ENCODE measurements at places on chromosomes 2 and 18.

- DNase-seq, result no peak
Measured at GRCh38 chr2:64587561-64587960, 63.4 kb downstream of the AFTPH start.

- DNase-seq, result no peak
Measured at GRCh38 chr2:234708091-234708683, 211.3 kb upstream of the ARL4C start.

- DNase-seq, result no peak
Measured at GRCh38 chr2:238467792-238468191, 41.1 kb downstream of the ASB1 start.

DNA sequence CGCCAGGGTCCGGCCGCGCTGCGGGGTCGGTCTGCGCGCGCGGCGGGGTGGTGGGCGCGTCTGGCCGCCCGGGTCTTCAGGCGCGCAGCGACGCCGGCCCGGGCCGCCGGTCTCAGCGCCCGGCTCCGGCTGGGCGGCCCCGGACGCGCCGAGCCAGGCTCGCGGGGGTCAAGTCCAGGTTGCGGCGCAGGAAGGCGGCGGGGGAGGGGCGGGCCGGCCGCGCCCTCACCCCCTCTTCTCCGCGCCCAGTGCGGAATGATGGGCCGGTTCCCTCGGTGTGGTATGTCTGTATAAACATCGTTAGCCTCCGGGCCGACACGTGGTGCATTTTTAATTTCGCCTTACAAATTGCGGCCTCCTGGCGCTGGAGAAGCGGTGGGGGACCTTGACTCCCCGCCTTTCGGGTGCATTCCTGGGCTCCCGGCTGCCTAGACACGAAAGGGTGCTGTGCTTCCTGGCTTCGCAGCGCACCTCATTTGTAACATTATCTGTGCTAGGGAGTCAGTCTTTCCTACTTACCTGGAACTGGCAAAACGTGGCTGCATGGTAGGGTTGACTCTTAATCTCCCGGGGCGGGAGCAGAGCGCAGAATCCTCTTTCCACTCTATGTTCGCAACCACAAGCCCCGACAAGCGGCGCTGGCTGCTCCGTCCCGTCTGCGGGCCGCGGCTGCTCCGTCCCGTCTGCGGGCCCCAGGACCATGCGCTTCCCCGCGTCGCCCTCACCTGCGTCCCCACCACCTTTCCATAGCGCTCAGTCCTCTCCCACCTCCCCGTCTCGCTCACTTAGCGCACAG, 69.0 kb downstream of the CTAGE1 start:
- DNase-seq, result no peak

DNA sequence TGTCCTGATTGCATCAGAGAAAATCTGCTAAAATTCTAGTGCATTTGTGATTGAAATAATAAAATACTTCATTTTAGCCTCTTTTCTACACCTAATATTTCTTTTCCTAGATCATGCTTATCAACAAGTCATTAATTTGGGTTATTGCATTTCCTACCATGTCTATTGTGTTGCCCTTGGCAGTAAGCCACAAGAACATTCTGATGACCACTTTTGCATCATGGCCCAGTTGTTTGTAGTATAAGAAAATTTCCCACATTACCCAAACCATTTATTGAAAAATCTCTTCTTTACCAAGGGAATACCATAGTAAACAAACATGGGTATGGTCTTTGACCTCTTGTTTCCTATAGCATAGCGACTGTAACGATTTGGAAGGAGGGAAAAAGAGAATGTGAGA, 76.3 kb downstream of the R3HDM1 start:
- DNase-seq, result no peak

- DNase-seq, result no peak
Measured at GRCh38 chr2:185128346-185128745, 530.0 kb downstream of the ZNF804A start.

DNA sequence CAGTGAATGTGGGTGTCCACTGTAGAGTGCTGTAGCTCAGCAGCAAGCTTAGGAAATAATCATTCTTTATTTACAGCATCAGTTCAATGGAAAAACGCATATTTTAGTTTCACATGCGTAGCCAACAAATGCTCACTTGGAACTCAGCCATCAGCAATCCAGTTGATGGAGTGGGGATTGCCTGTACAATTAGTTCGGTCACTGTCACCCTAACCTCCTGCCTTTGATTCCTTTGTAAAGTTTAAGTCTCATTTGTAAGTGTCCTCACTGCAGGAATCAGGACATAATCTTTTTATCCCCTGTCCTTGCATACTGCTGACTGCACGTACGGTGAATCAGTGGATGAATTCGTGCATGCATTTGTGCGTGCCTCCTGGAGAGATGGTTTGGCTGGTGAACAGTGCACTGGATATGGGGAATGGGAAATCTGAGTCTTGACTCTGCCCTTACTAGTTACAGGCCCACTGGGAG, 55.9 kb downstream of the RAB31 start:
- no peak for DNase-seq

- no peak for DNase-seq
Measured at GRCh38 chr18:77074431-77074830, 58.2 kb downstream of the MBP start.

GRCh38 chr18:35143622-35144596, 96.9 kb upstream of the ZNF397 start:
- DNase-seq, result peak; percentile 15

- peak; percentile 91 for DNase-seq
Measured at GRCh38 chr2:27356382-27357181, at the start of gene GTF3C2. Gene GTF3C2 (minus strand): TSS chr2:27356764. CDS start chr2:27343554, 13,210 bp downstream.

DNA sequence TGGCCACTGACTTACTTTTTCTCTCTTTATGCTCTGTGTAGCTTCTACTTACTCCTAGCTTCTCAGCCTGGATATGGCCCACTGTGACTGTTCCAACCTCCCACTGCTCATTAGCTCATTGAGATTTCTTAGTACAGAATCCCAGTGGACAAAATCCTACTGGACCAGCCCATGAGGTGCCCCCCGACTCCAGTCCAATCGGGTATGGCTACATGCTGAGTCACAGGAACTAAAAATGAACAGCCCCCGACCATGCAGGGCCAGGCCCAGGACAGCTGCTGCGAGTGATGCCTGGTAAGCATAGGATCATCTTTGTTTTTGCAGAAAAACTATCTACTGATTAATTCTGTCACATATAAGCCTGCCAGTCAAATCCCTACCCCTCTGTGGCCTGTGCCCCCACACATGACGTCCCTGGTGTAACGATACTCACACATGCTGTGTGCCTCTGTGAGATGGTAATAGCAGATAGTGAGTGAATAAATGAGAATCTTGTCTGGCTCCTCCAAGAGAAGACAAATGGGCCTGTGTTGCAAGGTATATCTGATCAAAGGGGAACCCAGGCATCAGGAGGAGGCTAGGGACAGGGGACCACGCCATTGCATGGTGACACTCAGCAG, 85.9 kb upstream of the KLF7 start:
- DNase-seq, result no peak

DNA sequence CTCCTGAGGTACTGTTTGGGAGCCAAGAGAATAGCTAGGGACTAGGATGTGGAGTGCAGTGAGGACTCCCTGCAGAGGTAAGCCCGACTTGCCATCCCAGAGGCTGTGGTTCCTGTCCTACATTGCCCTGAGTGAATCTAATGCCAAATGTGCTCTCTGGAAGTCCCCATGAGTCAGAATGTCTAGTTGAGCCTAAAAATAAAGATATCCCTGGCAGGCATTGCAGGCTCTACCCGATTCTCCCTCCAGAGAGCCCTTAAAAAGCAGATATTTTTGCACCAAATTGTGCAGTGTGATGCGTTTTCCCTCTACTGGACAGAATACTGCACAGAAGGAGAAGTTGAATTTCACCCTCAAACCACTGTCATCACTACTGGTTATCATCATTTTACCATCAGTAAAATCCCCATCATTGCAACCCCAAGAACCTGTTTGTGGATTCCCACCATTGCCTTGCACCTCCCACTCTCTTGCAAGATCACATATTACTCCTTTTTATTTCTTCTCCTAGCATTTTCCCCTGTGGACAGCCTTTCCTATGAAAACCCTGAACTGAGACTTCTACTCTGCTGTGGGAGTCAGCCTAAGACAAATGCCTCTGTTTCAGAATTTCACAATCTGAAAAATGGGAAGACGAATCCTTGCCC, 98.0 kb downstream of the MARCHF4 start:
- no peak for DNase-seq

GRCh38 chr2:1480671-1481076, 67.4 kb downstream of the TPO start:
- no peak for DNase-seq

- DNase-seq, result no peak
Measured at GRCh38 chr2:224146356-224147160, 107.5 kb upstream of the SERPINE2 start.

- no peak for DNase-seq
Measured at GRCh38 chr2:126419403-126419802, 236.6 kb upstream of the GYPC start.

DNA sequence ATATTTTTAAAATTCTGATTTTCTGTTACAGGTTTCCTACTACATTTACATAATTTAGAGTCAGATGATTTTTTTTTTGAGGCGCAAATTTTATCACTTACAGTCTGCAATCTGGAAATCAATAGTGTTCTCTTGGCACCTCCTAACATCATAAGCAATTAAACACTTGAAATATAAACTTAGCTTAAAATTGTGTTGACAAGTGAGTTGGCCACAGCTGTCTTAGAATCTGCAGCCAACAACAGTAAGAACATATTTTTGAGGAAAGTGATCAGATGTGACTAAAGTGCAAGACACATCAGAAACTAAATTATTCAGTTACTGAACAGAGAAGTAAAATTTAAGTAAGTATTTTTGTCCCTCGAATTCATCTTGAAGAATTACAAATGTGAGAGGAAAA, 726.7 kb upstream of the LRATD1 start:
- no peak for DNase-seq

- DNase-seq, result peak; percentile 30
Measured at GRCh38 chr2:127695491-127696472, 5.5 kb upstream of the SFT2D3 start.

DNA sequence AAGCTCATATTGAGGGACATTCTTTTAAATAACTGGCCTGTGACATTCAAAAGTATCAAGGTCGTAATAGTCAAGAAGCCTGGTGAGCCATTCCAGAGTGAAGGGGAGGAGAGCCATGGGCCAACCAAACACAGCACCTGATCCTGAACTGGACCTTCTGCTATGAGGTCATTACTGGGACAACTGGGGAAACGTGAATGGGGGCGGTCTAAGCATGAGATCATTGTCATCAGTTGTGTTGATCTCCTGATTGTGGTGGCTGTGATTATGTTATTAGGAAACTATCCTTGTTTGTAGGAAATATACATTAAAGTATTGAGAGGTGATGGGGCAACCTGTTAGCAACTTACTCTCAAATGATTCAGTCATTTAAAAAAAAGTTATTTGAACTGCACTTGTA, 79.3 kb downstream of the FBXO15 start:
- DNase-seq, result no peak

GRCh38 chr18:43571078-43571689, 293.9 kb upstream of the SYT4 start:
- DNase-seq, result no peak

- DNase-seq, result no peak
Measured at GRCh38 chr18:24928301-24928878, 423.6 kb downstream of the ZNF521 start.

Measured in effector CD4-positive, alpha-beta T cell (primary cell).